ENCODE measurements at places on chromosomes 5 and 9.

DNA sequence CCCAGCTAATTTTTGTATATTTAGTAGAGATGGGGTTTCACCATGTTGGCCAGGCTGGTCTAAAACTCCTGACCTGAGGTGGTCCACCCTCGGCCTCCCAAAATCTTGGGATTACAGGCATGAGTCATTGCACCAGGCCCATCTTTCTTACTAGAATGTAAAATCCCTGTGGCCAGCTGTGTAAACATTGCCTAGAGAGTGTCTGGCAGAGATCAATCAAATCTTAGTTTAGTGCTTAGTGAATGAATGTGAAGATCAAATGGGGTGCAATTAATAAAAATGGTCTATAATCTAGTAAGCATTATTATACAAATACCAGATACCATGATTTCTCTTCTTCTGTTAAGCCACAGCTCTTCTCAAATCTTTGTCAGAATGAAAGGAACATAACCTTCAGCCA, 289.9 kb downstream of the KCTD16 start:
- no peak for DNase-seq

GRCh38 chr5:74056789-74057164, 430.8 kb downstream of the ARHGEF28 start:
- DNase-seq: no peak

DNA sequence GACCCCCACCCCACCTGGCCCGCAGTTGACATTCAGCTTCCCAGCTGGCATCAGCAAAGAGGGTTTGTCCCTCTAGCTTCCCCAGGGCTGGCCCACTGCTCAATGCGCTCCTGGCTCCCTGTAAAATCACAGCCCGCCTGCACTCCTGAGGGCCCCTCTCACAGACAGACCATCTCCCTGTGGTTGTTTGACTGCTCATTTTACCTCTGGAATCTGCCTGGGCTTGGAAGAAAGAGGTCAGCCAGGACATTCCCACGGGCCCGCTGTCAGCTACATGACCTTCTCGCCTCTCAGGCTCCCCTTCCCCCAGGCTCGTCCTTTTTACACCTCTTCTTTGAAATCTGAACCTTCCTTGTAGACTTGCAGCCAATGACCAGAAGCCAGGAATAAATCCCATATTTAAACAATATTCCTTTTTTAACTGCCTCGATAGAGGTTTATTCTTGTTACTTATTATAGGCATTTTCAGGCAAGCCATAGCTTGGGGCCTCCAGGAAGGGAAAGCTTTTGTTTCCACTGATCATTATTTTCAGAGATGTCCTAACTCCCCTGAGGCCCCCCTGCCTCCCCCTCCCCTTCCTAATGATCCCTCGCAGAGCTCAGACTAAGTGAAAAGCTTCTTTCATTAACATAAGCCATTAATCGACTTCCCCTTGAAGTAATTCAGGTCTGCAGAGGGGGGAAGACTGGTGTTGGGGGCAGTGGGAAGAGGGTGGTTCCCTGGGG, 76.3 kb upstream of the IQGAP2 start:
- no peak for DNase-seq

DNA sequence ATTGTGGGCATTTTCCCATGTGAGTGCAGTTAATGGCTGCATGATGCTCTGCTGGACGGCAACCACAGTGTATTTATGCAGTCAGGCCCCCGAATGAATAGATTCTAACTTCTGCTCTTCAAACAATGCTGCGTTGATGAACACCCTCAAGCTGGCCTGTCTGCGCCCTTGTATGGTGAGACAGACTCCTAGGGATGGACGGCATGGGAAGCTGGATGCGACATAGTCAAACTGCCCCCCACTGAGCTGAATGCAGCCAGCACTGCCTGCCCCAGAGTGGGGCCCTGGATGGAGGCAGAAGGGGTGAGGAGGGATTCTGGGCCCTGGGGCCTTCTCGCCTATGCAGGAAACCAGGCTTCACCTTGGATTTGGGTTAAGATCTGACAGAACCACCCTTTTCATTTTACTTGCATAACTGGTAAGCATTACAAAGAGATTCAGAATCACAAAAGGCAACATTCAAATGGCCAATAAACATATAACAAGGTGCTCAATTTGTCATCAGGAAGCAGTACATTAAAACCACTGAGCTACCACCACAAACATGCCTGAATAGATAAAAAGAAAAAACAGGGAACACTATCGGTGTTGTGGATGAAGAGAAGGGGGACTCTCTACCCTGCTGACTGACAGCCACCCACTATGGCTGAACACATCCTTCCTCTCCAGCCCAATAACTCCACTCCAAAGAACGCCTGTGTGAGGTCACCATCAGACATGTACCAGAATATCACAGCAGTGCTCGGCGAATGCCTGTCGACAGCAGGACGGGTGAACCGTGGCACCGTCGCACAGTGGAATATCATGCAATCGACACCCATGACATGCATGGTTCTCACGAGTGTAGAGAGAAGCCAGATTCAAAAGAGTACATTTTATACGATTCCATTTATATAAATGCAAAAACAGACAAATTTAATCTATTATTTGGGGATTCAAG, 79.1 kb downstream of the RAPGEF1 start:
- no peak for DNase-seq

DNA sequence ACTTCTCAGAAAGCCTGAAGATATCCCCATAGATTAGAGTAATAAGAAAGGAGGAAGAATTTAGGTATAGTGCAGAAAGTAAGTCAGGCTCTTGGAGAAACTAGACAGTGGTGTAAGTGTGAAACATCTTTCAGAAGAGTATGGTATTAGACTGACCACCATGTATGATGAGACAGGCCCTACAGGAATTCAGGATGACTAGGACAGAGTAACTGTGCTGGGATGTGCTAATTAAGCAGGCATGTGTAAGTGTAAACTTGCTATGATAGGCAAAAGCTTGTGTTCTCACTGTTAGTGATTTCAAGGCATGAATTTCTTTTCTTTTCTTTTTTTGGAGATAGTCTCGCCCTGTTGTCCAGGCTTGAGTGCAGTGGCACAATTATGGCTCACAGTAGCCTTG, 70.8 kb downstream of the RAB24 start:
- DNase-seq: no peak

DNA sequence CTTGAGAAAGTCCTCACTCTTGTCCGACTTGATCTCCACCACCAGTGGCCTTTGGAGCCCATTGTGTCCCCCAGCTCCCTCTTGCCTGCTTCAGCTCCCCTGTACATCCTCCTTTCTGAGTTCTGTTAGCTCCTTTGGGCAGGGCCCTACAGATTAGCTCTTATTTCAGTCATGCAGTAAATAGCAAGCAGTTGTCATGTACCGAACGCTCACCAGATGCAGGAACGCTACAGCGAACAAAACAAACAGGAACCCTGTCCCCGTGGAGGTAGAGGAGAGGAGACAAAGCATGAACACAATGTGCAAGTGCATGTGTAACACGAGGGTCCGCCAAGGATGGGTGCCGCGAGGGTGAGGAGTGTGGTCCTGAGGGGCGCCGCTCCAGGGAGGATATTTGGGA, 111.3 kb downstream of the PDZD2 start:
- DNase-seq: no peak

GRCh38 chr9:95595721-95596295, 79.0 kb upstream of the PTCH1 start:
- no peak for DNase-seq

GRCh38 chr5:114830114-114830513, 339.6 kb downstream of the TRIM36 start:
- no peak for DNase-seq

DNA sequence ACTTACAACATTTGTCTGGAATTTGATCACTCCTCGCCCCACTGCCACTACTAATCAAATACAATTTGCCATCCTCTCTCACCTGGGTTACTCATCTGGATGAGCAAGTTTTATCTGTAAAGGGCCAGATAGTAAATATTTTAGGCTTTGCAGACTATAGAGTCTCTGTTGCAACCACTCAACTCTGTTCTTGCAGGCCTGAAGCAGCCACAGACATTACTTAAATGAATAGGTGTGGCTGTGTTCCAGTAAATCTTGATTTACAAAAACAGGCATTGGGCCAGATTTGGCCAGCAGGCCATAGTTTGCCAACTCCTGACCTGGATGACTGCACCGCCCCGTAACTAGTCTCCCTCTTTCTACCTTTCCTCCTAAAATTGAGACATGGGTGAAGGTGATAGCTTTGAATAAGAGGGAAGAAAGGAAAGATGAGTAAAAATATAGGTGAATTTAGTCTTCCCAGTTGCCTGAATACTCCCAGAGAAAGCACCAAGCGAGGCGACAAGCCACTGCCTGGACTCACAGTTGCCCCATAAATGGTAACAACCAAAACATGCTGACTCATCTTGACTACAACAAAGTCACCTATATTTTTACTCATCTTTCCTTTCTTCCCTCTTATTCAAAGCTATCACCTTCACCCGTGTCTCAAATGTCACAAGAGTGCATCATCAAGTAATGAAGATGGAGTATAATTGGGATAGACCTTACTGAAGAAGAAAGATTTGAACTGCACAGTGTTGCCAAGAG, 32.5 kb upstream of the SCAMP1 start:
- DNase-seq: no peak

DNA sequence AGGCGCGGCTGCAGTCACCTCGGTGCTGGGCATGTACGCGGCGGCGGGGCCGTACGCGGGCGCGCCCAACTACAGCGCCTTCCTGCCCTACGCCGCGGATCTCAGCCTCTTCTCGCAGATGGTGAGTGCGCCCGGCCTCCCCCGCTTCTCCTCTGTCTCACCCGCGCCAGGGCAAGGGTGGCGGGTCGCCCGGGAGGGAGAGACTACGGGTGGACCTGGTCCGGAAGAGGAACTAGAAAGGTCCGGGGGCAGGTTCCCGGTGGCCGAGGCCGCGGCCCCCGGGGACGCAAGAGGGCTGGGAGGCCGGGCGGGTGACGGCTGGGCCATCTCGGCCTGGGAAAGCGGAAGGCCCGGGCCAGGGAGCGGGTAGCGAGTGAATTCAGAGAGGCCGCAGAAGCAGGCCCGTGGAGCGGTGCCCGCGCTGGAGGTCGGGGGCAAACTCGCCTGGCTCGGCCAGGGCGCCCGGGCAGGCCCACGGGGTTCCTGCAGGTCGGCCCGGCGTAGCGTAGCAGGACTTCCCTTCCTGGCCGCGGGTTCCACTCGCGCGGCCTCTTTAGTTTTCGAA, 711 bp downstream of the IRX1 start:
- DNase-seq: no peak

- DNase-seq: no peak
Observed at GRCh38 chr9:130660683-130661450, 3.5 kb upstream of the PRDM12 start.

DNA sequence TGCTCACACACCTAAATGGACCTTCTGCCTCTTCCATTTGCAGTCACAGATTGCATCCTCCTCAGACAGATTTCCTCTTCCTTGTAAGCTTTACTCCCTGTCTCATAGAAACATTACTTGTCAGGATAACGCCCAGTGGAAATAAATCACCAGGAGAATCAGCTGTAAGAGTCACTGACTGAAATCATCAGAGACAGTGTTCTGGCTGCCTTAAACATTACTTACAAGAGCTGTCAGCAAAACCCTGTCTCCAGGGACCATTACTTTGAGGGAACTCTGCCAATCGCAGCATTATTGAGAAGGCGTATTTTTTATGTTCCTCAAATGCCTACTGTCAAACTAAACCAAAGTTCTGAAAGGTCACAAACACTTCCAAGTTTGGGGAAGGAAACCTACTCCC, 5.9 kb downstream of the DPYSL3 start:
- DNase-seq: no peak

GRCh38 chr9:76415731-76416130, 21.5 kb upstream of the RFK start:
- no peak for DNase-seq
